CD4-positive, alpha-beta T cell treated with Interleukin-21 for 1 hour (primary cell): ENCODE measurements at places on chromosomes 2 and 18.

DNA sequence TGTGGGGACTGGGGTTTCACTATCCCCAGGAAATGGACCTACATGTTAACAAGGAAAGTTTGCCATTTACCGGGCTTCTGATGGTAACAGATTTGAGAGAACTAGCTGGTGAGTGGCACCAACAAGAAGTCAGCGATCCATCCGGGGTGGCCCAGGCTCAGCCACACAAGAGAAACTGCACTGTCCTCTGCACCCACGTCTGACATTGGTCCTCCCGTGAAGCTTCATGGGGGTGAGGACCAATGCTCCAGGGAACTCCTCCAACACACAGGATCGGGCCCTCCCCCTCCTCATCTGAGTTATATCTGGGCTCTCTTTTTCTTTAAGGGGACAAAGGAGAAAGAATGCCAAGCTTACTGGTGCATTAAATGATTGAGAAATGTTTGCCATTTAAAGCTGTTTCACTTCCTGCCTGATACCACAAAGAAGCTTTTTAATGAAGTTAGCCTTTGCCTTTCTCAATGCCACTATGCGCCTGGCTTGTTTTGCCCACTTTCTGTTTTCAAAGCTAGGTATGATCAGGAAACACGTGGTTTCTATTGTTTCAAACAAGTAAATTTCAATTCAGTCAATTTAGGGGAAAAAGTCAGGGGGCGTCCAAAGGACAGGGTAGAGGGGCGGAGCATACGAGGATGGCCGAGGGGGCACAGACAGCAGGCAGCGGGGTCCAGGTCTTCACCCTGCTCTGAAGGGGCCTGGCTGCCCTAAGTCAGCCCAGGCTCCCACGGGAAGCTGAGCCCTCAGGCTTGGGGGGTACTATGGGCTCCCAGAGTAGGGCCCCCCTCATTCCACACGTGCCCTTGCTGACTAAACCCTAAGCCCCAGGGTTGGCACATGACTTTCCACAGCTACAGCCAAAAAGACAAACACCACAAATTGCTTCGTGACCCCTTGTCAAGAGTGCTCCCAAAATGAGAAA is 204.0 kb upstream of the ID2 start:
- peak; percentile 64 for DNase-seq

GRCh38 chr2:88831071-88831791 is 139.8 kb downstream of the RPIA start:
- no peak for DNase-seq

DNA sequence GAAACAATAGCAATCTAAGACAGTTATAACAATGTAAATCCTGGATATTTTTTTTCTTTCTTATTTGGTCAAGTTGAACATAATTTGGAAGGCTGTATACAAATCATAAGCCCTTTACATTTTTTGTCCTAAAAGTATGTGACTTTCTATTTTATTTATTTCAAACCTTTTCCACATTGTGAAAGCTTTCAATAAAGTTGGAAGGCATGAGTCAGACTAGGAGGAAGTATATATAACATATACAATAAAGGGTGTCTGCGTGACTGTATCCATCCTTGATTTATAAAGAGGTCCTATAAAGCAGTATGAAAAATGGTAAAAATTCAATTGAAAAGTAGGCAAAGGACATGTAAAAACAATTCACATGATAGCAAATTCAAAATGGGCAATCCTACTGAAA is 44.4 kb downstream of the CRACDL start:
- DNase-seq, result no peak

DNA sequence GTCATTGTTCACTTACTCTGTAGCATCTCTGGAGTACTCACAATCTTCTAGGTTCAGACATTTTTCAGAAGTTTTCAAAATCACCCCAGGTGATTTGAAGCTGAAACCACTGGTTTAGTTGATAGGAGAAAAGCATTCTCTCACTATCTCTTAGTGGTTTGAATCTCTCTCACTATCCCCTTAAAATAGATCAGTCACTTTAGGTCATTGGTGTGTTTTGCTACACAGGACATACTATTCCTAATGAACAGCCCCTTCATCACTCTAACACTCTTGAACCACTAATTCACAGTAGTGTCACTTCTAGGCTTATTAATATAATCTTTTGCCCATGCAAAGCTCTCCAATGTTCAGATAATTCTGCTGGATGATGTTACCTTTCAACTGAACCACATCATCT is 34.5 kb downstream of the LYPD6 start:
- DNase-seq, result no peak

DNA sequence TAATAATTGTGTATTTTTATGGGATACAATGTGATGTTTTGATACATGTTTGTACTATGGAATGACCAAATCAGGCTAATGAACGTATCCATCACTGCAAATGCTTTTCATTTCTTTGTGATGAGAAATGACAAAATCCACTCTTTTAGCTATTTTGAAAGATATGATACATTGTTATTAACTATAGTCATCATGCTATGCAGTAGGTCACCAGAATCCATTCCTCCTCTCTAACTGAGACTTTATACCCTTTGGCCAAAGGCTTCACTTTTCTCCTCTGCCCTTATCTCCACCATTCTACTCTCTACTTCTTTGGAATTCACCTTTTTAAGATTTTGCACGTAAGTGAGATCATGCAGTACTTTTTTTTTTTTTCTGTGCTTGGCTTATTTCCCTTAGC is 44.5 kb upstream of the TMEM17 start:
- DNase-seq, result no peak

DNA sequence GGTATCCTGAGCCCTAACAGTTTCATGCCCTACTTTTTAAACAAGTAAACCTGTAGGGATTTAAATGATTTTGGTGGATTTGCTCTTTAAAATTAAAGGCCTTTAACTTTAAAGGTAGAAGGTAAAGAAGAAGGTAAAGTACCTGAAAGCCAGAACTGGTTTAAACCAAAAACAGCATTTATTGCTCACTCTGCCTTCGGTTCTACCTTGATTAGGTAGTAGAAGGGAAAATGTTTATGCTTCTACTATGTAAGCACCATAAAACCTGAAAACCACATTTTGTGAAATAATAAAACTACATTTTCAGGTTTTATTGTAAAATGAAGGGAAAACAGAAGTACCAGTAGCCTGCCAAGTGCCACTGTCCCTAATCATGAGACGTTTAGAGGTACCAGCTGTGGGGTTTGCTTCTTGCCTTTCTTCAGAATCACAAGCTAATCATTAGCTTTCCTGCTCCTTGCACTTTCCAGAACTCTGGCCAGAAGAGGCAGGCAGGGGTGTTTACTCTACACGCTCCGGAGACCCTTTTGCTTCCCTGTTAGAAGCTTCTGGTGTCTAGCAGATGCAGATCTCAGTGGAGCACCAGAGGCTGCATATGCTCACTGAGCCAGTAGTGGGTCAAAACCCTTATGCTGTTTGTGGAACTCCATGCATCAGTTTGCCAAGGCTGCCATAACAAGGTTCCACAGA is 33.3 kb downstream of the RPIA start:
- no peak for DNase-seq

GRCh38 chr2:236601316-236602202 is 31.9 kb downstream of the ACKR3 start:
- DNase-seq, result no peak

DNA sequence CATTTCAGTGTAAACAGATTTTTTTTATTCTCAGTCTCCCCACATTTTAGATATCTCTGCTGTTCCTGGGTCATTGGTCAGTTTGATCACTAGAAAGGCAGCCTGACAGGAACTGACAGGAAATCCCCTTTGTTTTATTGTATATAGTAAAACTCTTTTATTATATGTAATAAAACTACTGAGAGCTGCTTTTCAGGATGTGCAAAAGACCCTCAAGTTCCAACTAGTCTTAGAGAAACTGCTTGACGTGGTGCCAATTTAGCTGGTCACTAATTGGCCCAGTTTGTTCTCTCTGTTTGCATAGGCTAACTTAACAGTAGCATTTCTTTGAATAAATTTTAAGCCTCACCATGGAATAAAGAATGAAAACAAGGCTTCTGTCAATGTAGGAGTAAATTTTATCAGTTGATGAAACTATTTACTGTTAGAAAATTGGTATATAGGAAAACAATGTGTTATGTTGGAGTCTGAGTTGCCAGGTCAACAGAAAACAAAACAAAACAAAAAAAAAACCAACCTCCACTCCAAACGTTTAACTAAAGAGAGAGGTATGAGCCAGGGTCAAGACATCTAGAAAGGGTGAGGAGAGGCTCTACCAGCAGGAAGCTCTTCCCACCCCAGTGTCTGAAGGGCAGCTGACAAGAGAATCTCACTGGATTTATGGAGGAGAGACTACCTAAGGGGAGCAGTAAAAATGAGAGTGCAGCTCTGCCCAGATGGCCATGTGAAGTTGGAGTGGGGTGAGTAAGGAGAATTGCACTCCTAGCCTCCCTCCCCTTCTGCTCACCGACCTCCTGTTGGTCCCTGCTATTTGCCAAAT is 184.6 kb downstream of the ST6GAL2 start:
- DNase-seq, result no peak

GRCh38 chr2:129821445-129821844 is 158.0 kb upstream of the RAB6C start:
- DNase-seq, result no peak
